DMS53 (cell line): ENCODE measurements at places on chromosomes 1 and 21.
A peak's percentile ranks its signal among the peaks of the same experiment; 100 is the strongest.

DNA sequence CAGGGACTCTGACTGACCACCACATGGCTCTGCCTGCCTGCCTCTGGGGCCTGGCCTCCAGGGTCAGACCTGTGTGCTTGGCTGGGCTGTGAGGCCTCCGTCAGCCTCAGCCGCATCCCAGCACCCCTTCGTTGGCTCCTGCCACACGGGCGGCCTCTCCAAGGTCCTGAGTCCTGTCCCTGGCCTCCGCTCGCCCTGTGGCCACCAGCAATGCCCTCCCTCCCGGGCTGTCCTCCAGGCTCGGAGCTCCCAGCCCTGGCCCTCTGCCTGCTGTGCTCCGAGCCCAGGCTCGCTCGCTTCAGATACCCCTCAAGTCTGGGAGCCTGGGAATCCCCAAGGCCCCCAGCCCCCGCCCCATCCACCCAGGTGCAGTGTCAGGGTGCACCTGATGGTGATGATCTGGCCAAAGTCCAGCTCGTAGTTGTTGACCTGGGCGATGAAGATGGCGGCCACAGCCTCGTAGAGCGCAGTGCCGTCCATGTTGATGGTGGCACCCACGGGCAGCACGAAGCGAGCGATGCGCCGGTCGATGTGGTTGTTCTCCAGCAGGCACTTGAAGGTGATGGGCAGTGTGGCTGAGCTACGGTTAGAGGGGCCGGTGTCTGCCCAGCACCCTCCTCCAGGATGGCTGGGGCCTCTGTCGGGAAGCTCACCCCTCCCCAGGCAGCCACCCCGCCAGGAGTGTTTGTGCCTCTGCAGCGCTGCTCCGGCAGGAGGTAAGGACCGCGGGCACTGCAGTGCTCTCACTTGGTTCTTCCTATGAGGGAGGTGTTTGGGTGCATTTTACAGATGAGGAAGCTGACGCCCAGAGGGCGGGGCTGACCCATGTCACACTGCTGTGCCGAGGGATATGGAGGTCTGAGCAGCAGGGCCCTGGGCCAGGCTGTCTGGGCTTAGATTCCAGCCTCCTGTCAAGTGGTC, 28.5 kb downstream of the PODN start:
- DNase-seq, result peak; percentile 73

DNA sequence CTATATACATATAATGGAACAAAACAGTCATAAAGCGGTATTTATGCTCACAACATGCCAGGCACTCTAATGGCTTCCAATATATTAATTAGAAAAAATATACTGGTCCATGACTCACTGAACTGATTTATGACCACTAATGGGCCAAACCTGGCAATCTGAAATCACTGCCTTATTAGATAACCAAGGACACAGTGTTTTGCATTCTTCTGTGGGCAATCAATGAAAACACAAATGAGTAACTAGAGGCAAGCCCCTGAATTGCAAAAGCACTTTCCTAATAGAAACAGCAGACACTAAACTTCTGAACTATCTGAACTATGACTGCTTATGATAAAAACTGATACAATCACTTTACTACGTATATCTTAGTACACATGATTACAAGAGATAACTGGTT, 3.5 kb downstream of the GCLM start:
- no peak for DNase-seq

DNA sequence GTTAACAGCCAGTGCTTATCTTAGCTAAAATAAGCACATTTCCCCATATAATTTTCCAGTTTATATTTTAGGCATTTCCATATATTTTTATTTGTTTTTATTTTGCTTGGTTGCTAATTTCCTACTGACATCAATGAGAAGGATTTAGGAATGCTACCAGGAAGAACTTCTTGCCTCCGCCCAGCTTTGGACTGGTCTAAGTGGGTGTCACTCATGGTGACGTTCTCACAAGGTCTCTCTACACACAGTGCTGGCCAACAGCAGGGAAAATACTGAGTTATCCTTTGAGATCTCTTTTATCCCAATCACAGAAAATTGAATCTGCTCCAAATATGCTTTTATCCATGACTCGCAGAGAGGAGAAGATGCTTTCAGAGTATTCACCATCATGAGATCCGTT, 13.2 kb downstream of the MX1 start:
- DNase-seq, result no peak

GRCh38 chr1:27538793-27539192, 48.8 kb upstream of the WASF2 start:
- no peak for DNase-seq

DNA sequence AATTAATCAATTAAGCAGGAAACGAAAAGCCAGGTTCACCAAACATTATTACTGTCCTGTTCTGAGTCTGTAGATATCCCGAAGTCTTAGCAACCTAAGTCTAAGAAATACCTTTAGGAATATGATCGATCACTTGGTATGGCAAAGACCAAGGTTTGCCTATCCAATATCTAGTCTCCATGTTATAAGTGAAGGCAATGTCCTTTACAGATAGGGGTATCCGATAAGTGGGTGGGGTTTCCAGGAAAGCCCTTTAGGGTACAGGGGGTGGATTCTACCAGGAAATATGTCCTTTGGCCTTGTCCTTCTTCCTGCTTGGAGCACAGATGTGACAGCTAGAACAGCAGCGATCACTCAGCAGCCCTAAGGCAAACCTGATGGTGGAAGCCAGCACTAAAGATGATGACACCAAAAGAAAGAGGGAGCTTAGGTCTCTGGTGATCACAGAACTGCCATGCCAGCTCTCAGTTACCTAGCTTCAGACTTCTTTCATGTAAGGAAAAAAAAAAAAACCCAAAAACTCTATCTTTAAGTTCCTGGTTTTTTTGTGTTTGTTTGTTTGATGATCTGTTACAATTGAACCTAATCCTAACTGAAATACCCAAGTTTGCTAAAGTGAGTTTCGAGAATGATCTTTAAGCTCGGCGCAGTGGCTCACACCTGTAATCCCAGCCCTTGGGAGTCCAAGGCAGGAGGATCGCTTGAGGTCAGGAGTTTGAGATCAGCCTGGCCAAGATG, 40.8 kb downstream of the DSTYK start:
- no peak for DNase-seq

DNA sequence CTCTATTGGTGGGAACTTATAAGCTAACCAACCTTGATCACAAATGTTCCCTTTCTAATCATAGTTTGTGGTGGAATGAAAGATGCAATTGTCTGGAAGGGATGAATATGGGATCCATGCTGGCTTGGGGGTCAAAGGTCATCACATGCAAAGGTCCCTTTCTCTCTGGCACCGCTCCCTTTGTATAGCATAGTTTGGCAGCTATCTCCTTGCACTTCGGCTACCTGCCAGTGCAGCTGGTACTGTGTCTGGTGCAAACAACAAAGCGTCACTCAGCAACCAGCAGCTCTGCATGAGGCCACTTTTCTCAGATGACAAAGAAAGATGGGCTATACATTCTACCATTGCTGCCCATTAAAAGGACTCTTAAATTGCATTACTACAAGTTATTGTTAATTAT, 188.2 kb upstream of the NFIA start:
- no peak for DNase-seq

DNA sequence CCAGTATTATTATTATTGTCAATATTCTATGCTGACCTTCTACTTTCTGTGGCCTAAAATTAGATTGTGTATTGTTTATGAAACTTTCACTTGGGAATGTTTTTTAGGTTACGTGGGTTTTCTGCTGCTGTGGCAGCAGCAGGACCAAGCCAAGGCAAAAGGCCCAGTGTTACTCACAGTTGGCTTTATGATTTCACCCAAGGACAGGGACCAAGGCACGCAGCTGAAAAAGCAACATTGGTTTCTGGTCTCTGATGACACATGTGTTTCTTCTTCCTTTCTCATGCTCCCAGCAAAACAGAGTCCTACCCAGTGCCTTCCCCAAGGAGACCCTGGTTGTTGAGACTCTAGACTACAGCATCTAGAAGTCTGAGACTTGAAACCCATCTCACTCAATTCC, 413.7 kb downstream of the SETD4 start:
- DNase-seq, result no peak

DNA sequence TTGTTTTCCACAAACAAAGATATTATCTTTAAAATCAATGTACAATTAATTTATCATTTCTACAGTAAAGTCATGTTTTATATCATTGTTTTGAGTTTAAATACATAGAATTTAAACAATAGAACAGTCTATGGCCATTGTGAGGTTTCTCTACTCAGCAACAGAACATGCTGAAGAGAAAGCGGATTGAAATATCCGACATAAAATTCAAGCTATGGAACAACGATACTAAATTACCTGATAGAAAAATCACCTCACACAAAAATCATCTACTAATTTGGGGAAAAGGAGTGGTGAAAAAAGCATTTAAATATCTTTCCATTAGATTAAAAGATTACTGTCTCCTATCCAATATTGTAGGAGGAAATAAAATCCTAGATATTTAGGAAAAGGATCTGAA, 12.6 kb downstream of the CDKN2C start:
- DNase-seq, result no peak

DNA sequence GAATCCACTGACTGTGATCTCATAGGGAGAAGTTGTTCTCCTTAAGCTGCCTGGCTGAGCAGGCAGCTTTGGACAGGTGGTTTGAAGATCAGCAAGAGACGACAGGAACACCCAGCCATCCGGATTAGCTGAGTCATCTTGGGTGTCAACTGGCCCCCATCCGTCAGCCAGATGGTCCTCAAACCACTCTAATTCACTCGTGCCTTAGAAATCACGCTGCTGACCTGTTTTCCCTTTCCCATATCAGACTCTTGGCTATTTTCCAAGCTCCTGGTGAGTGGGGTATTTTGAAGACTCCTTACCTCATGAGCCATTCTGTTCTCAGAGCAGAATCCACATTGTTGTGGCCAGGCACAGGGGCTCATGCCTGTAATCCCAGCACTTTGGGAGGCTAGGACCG, 149.1 kb upstream of the L1TD1 start:
- peak; percentile 91 for DNase-seq

- peak; percentile 9 for DNase-seq
These were observed 56.0 kb downstream of the TTLL7 start for GRCh38 chr1:83942914-83943313.

DNA sequence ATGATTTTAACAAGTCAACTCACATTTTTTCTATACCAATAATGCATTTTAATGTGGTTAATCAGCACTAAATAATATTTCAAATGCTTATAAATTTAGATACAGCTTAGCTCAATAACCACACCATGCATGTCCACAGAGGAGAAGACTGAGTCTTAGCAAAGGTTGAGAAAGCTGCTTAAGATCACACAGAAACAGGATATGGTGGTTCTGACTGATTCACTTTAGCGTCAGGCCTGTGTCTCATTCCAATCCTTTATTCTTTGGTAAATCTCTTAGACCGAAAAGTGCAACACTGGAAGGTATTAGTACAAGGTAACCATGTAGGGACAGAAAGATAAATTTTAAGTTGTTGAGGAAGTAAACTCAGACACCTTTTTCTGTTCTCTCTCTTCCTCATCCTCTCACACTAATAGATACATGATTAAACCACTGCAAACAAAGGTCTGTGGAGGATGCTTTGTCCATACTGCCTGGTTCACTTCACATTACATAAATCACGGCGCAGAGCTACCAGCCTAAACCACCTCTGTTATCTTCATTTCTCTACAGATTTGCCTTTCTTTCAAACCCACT, 139.0 kb downstream of the DPYD start:
- DNase-seq, result no peak

GRCh38 chr1:160837558-160838205, 25.0 kb downstream of the CD244 start:
- peak; percentile 14 for DNase-seq

GRCh38 chr1:214425716-214426425, 125.5 kb downstream of the PTPN14 start:
- no peak for DNase-seq

- no peak for DNase-seq
These were observed 497.4 kb downstream of the SIPA1L2 start for GRCh38 chr1:232132572-232132971.

GRCh38 chr1:223203034-223203408, 60.0 kb upstream of the TLR5 start:
- no peak for DNase-seq

GRCh38 chr1:199302554-199302953, 663.7 kb downstream of the PTPRC start:
- no peak for DNase-seq

- DNase-seq, result peak; percentile 29
These were observed 8.0 kb upstream of the PLCH2 start for GRCh38 chr1:2468041-2468472.

GRCh38 chr1:42736152-42736551, 3.9 kb downstream of the CLDN19 start:
- DNase-seq, result peak; percentile 43

DNA sequence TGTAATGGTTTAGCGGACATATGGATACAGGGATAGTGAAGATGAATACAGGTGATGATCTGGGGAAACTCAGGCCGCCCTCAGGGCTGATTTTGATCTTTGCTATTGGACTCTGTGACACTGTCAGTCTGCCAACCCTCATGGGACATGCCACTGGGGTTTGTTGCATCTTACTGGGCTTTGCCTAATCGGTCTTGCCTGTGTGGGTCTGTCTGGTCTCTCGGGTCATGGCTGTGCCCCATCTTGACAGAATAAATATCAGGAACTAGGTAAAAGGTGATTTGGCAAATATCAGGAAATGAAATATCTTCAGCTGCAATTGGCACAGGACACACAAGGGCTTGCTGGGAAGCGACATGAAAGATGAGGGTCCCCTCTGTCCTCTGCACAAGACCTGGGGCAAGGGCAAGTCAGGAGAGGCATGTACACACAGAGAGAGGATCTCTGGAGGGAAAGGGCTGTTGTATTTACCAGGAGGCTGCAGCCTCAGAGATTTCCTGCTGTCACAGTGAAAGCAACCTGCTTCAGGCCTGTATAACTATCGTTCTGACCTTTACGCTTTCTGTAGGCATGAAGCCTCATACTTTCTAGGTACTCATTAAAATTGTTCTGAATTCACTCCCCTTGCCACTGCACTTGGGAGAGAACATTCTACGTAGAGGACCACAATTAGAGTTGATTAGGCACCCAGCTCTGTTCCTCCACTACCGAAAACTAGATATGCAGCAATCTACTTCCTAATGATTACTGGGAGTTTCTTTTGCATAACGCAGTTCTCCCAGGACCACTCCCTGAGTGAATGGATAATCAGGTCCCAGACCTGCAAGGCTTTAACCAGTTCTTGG, 52.0 kb upstream of the GADD45A start:
- no peak for DNase-seq

DNA sequence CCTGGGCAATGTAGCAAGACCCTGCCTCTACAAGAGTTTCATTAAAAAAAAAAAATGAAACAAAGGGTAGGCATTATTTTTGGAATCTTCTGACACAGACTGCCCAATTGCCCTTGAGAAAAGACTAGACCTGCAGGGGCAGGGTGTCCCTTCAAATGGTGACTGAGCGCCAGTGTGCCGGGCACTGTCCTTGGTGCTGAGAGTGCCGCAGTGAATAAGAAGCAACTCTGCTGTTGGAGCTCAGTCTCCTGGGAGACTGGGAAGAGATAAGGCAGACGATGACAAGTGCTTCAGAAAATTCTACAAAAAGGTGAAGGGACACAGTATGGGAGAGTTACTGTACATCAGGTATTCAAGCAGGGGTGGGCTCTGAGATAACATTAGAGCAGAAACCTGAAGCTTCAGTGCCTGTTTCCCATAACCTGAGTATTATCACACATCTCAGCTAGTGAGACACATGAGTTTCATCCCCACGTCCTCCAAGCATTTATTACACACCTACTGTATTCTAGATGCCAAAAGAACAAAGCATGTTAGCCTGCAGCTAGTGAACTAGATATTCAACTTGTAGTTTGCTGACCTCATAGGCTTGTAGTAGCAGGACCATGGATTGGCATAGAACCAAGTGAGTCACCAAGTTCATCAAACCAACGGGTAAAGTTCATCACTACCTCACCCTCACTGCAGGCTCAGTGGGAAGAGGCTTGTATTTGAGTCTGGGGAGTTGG, 18.4 kb upstream of the RPL11 start:
- peak; percentile 86 for DNase-seq

- DNase-seq, result no peak
These were observed 32.8 kb downstream of the ELK4 start for GRCh38 chr1:205598841-205599668.
